ENCODE measurements at places on chromosomes 16 and 17. TPM values are rescaled to one million over a fixed set of nuclear protein-coding genes. Genes with fewer than 3 reads are reported as not detected.
A peak's percentile ranks its signal among the peaks of the same experiment; 100 is the strongest.

DNA sequence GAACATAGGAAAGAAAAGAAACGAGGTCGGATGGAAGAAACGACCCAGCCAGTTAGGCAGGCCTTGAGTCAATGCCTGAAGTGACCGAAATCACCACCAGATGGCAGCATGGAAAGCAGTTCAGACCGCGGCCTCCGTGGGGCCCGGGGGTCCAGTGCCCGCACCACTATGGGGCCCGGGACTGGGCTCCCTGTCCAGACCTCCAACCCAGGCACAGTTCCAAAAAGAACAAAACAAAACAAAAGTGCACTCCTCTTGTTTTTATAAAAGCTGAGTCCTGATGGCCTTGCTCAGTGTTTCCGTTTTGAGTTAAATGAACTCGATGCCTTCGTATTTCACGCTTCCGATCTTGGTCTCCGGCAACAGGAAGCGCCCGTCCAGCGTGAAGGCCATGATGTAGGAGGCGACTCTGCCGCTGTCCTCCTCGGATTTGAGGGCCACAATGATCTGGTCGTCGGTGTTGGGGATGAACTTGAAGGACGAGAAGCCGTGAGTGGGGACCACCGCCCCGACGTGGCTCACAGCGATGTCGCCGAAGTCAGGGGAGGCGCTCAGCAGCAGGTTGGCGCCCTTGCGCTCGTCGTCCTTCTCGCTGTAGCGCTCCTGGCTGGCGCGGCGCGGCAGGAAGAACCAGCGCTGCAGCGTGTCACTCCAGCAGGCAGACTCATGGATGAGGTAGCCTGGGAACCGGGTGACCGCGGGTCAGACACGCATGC lies 13.7 kb upstream of the LGALS3BP start:
- no peak for DNase-seq

DNA sequence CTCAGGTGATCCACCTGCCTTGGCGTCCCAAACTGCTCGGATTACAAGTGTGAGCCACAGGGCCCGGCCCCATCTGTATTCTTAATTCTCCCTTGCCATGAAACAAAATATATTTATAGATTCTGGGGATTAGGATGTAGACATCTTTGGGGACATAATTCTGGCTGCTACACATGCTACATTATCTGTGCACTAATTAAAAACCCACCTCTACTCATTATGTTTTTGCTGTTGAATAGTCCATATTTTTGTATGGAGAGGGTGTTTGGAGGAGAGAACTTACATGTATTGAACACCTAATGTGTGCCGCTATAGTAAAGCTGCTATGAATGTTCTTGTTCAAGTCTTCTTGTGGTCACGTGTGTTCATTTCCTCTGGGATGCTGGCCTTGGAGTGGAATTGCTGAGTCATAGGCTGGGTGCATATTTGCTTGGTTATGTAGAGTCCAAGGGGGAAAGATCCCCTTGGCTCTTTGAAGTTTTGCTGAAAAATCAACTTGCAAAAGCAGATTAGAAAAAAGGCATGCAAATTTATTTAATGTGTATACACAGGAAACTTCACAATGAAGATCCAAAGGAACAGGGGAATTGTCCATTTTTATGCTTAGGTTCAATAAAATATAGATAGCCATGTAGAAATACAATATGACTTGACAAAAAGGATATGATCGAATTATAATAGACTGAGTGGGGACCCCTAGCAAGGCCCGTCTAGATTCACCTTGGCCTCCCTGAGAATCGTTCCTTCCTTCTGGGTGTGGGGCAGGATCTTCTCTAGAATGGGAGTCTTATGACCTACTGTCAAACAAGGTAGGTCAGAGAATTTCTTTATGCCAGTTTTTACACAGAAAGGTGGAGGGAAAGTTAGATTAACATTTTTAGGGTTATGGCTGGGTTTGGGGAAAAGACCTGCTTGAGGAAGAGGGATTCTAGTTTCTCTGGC lies 42.1 kb upstream of the GPRC5B start:
- no peak for DNase-seq

GRCh38 chr17:46768540-46768870 lies 50.0 kb downstream of the WNT3 start:
- peak; percentile 80 for DNase-seq

DNA sequence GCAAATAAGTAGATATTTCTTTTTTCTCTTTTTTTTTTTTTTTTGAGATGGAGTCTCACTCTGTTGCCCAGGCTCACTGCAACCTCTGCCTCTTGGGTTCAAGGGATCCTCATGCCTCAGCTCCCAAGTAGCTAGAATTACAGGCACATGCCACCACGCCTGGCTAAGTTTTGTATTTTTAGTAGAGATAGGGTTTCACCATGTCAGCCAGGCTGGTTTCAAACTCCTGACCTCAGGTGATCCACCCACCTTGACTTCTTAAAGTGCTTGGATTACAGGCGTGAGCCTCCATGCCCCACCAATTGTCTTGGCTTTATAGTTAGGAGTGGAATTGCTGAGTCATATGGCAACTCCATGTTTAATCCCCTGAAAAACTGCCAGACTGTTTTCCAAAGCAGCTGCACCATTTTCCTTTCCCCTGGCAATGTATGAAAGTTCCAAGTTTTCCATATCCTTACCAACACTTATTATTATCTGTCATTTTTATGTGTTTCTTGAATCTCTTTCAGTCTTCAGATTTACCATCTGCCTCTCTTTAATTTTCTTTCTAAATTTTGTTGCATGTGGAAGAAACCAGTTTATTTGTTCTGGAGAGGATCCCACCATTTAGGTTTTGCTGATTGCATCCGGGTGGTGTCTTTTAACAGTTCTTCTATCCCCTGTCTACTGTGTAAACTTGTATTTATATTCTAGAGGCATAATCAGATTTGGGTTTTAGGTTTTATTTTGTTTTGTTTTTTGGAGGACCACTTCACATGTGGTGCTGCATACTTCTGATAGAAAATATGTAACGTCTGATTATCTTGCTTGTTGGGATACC lies 9.9 kb upstream of the CES3 start:
- DNase-seq = no peak

GRCh38 chr17:63249256-63250004 lies 196.7 kb downstream of the CYB561 start:
- DNase-seq = no peak

DNA sequence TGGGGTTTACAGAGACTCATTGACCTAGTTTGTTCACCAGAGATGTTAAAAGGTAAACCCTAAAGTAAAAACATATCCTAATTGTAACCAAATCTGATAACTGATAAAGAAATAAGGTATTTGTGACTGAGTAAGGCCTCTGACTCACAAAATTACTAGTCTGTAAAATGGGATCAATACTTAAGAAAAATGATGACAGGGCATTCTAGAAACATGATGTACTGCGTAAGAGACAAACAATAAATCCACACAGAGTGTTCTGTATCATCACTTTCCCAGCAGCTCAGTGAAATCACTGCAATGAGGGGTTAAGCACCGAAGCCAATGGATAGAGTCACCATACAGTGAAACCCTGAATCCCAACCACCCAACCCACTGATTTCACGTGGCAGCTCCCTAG lies 91.5 kb downstream of the VPS53 start:
- DNase-seq = no peak

The CXCL16 gene
- 8.0 TPM for total RNA-seq

The KRTAP2-3 gene
- total RNA-seq = not detected

DNA sequence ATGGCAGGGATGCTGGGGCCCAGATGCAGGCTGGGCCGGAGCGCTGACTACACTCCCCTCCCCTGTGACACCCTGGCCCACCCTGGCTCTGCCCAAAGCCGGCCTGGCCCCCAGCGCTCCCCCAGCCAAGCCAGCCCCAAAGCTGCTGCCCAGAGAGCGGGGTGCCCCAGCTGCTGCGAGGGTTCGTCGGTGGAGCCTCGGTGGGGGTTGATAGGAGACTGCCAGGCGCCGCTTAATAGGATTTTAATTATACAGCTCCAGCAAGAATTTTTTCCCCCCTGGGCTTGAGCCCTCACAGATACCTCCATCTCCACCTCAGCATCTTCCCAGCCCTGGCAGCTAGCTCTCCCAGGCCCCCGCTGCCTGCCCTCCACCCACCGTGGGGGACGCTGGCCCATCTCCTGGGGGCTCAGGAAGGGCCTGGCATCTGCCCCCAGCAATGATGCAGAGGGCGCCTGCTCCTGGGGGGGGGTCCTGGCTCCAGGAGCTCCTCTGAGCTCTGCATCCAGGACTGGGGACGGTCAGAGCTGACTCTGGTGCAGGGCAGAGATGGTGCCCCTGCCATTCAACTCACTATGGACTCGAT lies 36.8 kb upstream of the DLX4 start:
- no peak for DNase-seq

DNA sequence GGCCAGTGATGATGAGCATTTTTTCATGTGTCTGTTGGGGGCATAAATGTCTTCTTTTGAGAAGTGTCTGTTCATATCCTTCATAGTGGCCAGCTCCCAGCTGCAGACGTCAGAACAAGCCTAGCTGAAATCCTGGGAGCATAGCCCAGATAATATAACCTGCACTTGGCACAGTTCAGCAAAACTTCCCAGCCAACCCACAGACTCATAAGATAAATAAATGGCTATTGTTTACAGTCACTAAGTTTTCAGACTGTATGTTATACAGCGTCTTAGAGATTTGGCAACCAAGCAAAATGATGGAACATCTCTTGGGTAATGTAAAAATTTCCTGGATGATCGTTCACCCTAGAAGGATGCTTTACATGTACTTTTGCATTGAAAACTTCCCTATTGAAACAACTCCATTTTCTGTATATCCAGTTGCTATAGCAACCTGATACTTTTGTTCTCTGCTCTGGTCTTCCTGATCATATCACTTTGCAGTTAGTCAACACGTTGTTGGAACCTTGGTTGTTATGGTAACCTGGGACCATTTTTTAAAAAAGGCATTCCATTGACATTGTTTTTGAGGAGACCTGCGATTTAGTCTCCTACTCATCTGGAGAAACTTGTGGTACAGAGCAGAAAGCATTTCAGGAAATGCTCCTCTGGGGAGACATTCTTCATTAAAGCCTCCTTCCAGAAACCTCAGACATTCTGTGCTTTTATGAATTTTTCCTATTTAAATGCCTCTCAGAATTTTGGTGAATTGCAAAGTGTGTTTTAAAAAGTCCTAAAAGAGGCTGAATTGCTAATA lies 378.7 kb downstream of the HS3ST4 start:
- DNase-seq = no peak

- no peak for DNase-seq
These were observed 46.5 kb downstream of the MAPT start for GRCh38 chr17:45940826-45941225.

- DNase-seq = no peak
These were observed at the start of gene C16orf82 for GRCh38 chr16:27066668-27067537. Gene C16orf82 (plus strand): TSS chr16:27066927.

The COX6A2 gene
- total RNA-seq = not detected

GRCh38 chr16:79439901-79440300 lies 160.6 kb downstream of the MAF start:
- no peak for DNase-seq

GRCh38 chr17:18093616-18094408 lies 6.1 kb downstream of the DRG2 start:
- no peak for DNase-seq

- no peak for DNase-seq
These were observed 3.5 kb downstream of the GNG13 start for GRCh38 chr16:797120-797420.

The SEZ6L2 gene
- total RNA-seq = 10.9 TPM

- DNase-seq = no peak
These were observed 4.4 kb downstream of the NKD1 start for GRCh38 chr16:50552476-50553101.

The TLCD3A gene
- total RNA-seq = 26.8 TPM

GRCh38 chr16:66968847-66969246 lies 7.8 kb downstream of the CES3 start:
- no peak for DNase-seq

DNA sequence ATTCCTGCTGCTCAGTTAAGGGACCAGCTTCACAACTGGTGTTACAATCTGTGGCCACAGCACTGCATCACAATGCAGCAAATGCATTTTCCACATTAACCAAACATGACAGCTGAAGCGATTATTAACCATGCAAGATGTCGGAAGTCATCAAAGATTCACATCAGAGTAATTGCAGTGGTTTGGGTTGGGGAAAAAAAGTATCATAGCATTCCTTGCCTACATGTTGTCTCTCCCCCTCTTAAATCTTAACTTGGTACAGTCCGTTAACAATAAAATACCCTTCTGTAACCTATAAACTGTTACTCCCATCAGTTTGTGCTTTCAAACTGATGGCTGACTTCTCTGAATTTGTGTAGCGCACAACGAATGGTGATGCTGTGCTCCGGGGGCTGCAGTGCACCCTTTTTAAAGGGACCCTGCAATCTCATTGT lies 51.6 kb downstream of the NUP93 start:
- DNase-seq = no peak

The ABCC11 gene
- total RNA-seq = 0.44 TPM

DNA sequence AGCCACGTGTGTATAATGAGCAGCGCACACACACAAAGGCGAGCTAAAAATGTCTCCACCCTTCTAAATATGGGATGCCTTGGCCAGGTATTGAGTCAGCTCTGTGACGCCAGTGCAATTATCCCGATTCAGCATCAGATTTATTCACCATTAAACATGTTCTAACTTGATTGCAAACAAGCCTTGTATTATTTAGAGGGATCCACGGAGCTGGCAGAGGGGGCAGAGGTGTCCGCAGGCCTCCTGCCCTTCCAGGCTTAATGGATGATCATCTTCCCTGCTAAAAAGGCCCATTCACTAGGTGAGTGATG lies 591.7 kb downstream of the MAF start:
- DNase-seq = no peak

DNA sequence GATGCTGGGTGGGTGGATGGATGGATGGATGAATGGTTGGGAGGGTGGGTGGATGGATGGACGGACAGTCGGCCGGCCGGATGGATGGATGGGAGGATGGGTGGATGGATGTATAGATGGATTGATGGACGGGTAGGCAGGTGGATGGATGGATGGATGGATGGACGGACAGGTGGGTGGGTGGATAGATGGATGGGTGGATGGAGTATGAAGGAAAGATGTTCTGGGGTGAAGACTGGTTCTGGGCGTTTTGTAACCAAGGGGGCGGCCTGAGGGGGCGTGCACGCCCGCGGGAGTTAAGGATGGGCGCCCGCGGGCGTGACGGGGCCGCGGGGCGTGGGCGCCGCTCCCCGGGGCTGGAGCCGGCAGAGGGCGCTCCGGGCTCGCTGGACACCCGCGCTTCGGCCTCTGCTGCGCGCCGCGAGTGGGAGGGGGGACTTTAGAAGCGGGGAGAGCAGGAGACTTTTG lies at the start of gene NECAB2:
TSS of gene NECAB2 (plus strand) at position 407 of the 468 bp plus-strand sequence. CDS start 405 bp downstream, outside the sequence.
- no peak for DNase-seq

GRCh38 chr16:88315543-88316105 lies 67.1 kb upstream of the ZNF469 start:
- no peak for DNase-seq

GRCh38 chr16:78209951-78210661 lies 110.7 kb downstream of the WWOX start:
- DNase-seq = no peak

- no peak for DNase-seq
These were observed 381.8 kb downstream of the SOX9 start for GRCh38 chr17:72502371-72503341.
